ENCODE measurements at places on chromosomes 6 and 20.

GRCh38 chr20:25858495-25859425 lies 162.1 kb upstream of the ZNF337 start:
- H3K36me3 ChIP-seq: no peaks in the 10 kb centered on the region
- no peak overlapping the region for H3K27ac ChIP-seq
- DNase-seq: no peak
- H3K4me1 ChIP-seq: peaks cover 46% of the 10 kb centered on the region
- H3K27me3 ChIP-seq: peaks cover 27% of the 10 kb centered on the region

DNA sequence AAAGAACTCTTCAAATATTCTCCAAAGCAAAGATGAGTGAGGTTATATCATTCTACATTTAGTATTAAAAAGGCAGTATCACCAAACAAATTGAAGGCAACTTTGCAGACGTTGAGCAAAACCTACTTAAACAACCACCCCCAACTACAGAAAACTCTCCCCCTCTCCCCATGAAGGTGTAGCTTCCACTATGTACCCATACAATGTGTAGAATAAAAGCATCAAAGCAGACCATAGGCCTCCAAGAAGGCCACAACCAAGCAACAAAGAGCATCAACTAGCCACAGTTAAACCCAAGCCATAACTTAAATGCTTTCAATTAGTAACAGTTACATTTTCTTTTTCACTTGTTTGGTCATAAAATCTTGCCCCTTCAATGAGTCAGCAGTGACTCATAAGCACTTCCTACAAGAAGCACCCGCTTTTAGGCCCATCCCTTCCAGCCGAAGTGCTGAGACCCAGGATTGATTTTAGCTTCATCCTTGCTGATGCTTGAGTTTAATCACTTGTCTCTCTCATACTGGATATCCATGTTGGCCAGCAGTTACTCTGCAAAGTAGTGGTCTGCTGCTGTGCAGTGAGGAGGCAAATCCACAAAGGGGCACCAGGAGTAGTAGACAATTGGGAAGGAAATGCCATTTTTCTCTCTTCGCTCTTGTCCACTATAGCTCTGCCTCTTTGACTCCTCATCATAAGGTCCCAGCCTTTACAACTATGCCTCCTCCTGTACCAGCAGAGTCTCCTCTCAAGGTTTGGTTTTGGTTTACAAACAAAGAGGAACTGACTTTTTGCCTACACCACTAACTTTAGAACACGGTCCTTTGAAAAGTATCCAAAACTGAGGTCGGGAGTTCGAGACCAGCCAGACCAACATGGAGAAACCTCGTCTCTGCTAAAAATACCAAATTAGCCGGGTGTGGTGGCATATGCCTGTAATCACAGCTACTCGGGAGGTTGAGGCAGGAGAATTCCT lies 8.4 kb upstream of the NUP153 start:
- no peak for DNase-seq
- H3K36me3 ChIP-seq: no peaks in the 10 kb centered on the region
- no peaks in the 10 kb centered on the region for H3K4me1 ChIP-seq
- no peaks in the 10 kb centered on the region for H3K27me3 ChIP-seq

GRCh38 chr6:152380351-152380767 lies 256.8 kb downstream of the SYNE1 start:
- H3K4me3 ChIP-seq: no peak overlapping the region
- DNase-seq: no peak
- H3K36me3 ChIP-seq: no peaks in the 10 kb centered on the region
- peaks cover 9% of the 10 kb centered on the region for H3K27me3 ChIP-seq
- H3K4me1 ChIP-seq: no peaks in the 10 kb centered on the region

DNA sequence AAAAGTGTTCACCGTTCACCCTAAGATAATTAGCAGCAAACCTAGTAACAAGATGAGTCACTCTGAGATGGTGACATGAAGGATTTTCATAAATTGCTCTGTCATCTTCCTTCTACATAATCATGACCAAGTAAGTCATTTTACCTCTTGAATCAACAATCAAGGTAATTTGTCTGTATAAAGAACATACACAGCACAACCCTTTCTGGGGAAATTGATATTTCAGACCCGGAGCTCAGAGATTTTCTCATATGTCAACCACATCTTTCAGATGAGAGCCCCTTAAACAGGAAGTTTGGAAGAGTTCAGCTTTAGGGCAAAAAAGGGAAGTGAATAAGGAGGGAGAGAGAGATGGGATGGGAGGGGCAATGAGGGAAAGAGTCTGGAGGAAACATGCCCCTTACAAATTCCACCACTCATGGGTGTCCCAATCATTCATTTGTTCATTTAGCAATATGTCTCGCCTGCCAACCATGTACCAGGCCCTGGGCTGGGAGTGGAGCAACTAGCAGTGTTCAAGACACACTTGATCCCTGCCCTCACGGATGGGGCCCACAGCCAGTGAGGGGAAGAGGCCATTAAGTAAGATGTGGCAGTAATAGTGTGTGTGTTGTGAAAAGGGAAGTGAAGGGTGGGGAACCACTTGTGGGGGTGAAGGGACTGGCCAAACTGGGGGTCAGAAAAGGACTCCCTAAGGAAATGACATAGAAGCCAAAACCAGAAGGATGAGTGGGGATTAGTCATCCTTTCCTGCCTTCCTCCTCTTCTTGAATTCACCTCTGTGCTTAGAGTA lies 190.9 kb downstream of the MAFB start:
- peaks cover 5% of the 10 kb centered on the region for H3K4me1 ChIP-seq
- H3K36me3 ChIP-seq: no peaks in the 10 kb centered on the region
- no peak overlapping the region for H3K4me3 ChIP-seq
- no peak for DNase-seq
- H3K27me3 ChIP-seq: peaks cover 10% of the 10 kb centered on the region

GRCh38 chr6:75220357-75220756 lies 14.5 kb upstream of the COL12A1 start:
- no peak for DNase-seq
- H3K27me3 ChIP-seq: peaks cover 24% of the 10 kb centered on the region
- no peak overlapping the region for H3K4me3 ChIP-seq
- H3K27ac ChIP-seq: no peak overlapping the region

DNA sequence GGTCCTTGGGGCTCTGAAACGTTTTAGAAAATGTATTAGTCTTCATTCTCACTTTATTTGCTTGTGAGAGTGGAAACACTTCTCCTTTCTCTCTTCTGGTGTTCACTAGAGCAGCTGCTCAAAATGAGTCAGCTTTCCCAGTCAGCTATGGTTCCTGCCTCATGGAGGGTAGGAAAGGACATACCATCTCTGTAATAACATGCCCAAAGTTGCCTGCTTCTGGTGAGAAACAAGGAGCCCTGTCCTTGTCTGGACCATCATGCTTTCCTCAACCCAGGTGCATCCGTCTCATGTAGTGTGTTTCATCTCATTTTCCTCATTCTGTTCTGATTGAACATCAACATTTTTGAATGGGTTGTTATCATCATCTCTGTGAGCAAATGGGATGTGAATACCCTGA lies 17.1 kb upstream of the TINAG start:
- H3K36me3 ChIP-seq: no peaks in the 10 kb centered on the region
- no peak for DNase-seq
- no peak overlapping the region for H3K27ac ChIP-seq
- H3K27me3 ChIP-seq: no peaks in the 10 kb centered on the region
- no peaks in the 10 kb centered on the region for H3K4me1 ChIP-seq
